ENCODE measurements at places on chromosomes 11 and 22. TPM values are rescaled to one million over a fixed set of nuclear protein-coding genes. Genes with fewer than 3 reads are reported as not detected.

FIBIN gene
- not detected for total RNA-seq

- H3K4me3 ChIP-seq: no peak overlapping the region
- no peaks in the 10 kb centered on the region for H3K36me3 ChIP-seq
- no peak for DNase-seq
- H3K27ac ChIP-seq: no peak overlapping the region
- no peaks in the 10 kb centered on the region for H3K27me3 ChIP-seq
- H3K4me1 ChIP-seq: no peaks in the 10 kb centered on the region
Measured at GRCh38 chr11:86515297-86516094, 140.8 kb downstream of the CCDC81 start.

BRSK2 gene
- total RNA-seq: 0.36 TPM

IRAG1 gene
- total RNA-seq: not detected

GRCh38 chr11:612201-612960 is 3.4 kb downstream of the IRF7 start:
- peak overlapping the region; percentile 48 for H3K4me3 ChIP-seq
- peak overlapping the region; percentile 93 for H3K27ac ChIP-seq
- H3K36me3 ChIP-seq: peaks cover 13% of the 10 kb centered on the region
- H3K27me3 ChIP-seq: no peaks in the 10 kb centered on the region

- H3K27me3 ChIP-seq: no peaks in the 10 kb centered on the region
- H3K4me1 ChIP-seq: peaks cover 51% of the 10 kb centered on the region
- peak overlapping the region; percentile 89 for H3K4me3 ChIP-seq
- H3K36me3 ChIP-seq: peaks cover 50% of the 10 kb centered on the region
- H3K27ac ChIP-seq: peak overlapping the region; percentile 99
Measured at GRCh38 chr22:37284805-37285355, 2.6 kb downstream of the CYTH4 start.

GRCh38 chr22:24695060-24695459 is 79.5 kb downstream of the PIWIL3 start:
- DNase-seq: no peak
- no peak overlapping the region for H3K4me3 ChIP-seq
- no peak overlapping the region for H3K27ac ChIP-seq
- peaks cover 19% of the 10 kb centered on the region for H3K27me3 ChIP-seq
- no peaks in the 10 kb centered on the region for H3K4me1 ChIP-seq
- no peaks in the 10 kb centered on the region for H3K36me3 ChIP-seq

DNA sequence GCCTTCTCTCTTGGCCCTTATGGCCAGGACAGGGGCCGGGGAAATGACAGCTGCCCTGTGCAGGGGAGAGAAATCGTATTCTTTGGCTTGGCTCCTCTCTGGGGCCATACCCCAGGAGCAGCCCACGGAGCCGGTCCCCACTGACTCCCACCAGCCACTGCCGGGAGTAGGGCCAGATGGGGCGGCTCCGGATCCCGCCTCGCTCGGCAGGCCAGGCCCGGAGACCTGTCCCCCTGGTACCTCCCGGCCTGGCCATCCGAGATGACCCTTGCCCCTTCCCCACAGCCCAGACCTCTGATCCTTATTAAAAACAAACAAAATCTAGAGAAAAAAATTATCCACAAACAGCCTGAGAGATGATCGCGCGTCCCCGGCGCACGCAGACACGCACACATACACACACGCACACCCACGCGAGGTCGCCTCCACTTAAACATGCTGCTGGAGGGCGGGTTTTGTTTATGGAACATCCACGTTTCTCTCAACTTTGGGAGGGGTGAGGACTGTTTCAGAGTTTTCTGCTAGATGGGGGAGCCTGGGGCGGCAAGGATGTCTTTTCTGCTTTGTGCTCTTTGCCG is 59.1 kb downstream of the IGLL1 start:
- H3K27ac ChIP-seq: no peak overlapping the region
- no peak for DNase-seq
- no peaks in the 10 kb centered on the region for H3K36me3 ChIP-seq
- H3K4me1 ChIP-seq: peaks cover 2% of the 10 kb centered on the region
- H3K27me3 ChIP-seq: peaks cover 32% of the 10 kb centered on the region

TSSK2 gene
- not detected for total RNA-seq

DNA sequence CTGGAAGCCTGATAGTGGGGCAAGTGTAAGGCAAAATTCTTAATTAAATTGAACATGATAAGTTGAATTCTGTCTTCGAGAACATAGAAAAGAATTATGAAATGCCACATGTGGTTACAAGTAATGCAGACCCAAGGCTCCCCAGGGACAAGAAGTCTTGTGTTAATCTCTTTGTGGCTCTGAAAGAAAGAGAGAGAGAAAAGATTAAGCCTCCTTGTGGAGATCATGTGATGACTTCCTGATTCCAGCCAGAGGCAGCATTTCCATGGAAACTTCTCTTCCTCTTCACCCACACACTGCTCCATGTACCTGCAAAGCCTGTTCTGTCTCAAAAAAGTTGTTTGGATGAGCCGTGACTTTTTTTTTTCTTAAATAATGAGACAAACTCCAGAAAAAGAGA is 1.9 kb upstream of the TYR start:
- H3K27me3 ChIP-seq: no peaks in the 10 kb centered on the region
- no peak overlapping the region for H3K4me3 ChIP-seq
- H3K36me3 ChIP-seq: no peaks in the 10 kb centered on the region
- DNase-seq: no peak

Measured in activated naive CD8-positive, alpha-beta T cell treated with anti-CD3 and anti-CD28 coated beads, Interleukin-2, amount 10 ng/mL, durations not matched to agents 7 days and 5 days (primary cell).